Kidney capillary endothelial cell (primary cell): ENCODE measurements at places on chromosomes 13 and 19.
A peak's percentile ranks its signal among the peaks of the same experiment; 100 is the strongest.

GRCh38 chr13:51737609-51738008, 66.4 kb downstream of the DHRS12 start:
- DNase-seq = no peak

DNA sequence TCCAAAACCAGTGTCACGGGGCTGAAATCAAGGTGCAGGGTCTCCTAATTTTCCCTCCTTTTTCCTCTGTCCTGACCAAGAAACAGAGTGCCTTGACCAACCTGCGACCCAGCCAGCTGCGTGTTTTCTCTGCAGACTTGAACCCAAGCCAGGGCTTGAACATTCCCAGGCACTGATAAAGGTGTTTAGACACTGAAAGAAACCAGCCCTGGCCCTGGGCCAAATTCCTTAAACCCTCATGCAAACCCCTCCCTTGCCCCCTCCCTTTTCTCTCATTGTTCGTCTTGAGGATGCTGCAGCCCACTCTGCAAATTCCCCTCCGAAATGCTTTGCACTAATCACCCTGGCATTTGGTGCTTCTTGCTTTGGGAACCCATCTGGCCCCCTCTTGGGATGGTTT, 9.5 kb upstream of the FFAR2 start:
- no peak for DNase-seq

DNA sequence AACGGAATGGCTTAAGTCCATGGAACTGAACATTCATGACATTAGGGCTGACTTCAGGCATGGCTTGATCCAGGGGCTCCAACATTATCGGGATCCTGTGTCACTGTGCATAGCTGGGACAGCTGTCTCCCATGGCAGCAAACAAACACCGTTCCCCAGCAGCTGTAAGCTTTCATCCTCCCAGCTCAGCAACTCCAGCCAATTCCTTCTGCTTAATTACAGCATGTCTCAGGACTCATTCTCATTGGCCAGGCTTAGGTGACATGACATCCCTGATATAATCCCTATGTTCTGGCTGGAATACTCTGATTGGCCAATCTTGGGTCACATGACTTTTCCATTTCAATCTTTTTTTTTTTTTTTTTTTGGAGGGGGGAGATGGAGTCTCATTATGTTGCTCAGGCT, 10.9 kb upstream of the TLE5 start:
- no peak for DNase-seq

GRCh38 chr13:66492479-66492878, 737.7 kb downstream of the PCDH9 start:
- no peak for DNase-seq

- DNase-seq = no peak
Observed at GRCh38 chr19:37583340-37583739, 11.3 kb downstream of the ZNF571 start.

- no peak for DNase-seq
Observed at GRCh38 chr19:5891572-5891937, 12.0 kb downstream of the NDUFA11 start.

- DNase-seq = no peak
Observed at GRCh38 chr13:78816592-78816991, 157.6 kb upstream of the OBI1 start.

GRCh38 chr19:51091895-51092873, 9.5 kb upstream of the KLK14 start:
- no peak for DNase-seq

- DNase-seq = no peak
Observed at GRCh38 chr13:52847682-52848432, 583 bp downstream of the PCDH8 start.

DNA sequence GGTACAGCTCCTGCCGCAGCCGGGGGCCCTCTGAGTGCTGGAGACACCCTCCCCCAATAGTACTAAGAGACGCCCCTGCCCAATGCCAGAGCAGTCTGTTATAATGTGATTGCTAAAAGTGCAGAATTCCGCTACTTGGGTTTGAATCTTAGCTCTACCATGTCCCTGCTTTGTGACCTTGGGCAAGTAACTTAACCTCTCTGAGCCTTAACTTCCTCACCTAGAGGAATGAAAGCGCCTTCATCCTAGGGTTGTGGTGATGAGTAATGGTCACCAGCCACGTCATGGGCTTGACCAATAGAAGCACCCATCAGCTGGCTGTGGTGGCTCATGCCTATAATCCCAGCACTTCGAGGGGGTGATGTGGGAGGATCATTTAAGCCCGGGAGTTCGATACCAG, 6.5 kb downstream of the PLEKHG2 start:
- DNase-seq = no peak

DNA sequence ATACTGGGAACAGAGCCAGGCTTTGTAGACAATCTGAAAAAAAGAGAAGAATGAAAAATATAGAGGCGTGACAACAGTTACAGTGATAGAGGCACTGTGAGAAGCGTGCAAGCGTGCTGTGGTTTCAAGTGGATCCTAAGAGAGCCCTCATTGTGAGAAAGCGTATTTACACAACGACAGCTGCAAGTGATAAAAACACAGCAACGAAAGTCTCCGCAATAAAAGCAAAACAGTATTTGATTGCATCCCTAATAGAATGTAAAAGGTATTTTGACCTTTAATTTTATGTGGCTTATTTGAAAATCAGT, 642.7 kb upstream of the ARGLU1 start:
- DNase-seq = peak; percentile 17

GRCh38 chr13:36533806-36534205, 101.5 kb downstream of the CCNA1 start:
- peak; percentile 92 for DNase-seq

GRCh38 chr13:49253310-49253709, 5.6 kb downstream of the CDADC1 start:
- DNase-seq = no peak

DNA sequence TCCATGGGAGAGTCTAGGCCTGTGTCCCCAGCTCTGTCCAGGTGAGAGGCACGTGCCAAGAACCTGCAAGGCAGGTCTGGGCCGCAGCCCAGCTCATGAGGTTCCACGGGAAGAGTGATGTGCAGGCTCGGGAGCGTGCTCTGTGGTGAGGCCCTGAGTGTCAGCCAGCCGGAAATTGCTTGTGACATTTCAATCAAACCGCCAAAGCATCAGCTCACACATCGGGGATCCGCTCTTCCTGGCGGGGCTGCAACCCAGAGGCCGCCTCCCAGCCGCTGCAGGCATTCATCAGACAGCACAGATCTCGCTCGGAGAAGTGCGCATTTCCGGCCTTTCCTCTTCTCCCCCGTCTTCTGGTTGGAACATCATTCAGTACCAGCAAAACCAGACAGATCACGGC, 109.3 kb downstream of the KDM4B start:
- DNase-seq = no peak

- DNase-seq = no peak
Observed at GRCh38 chr13:66410314-66410713, 819.8 kb downstream of the PCDH9 start.

GRCh38 chr19:49515767-49516166, 3.3 kb downstream of the FCGRT start:
- peak; percentile 63 for DNase-seq

DNA sequence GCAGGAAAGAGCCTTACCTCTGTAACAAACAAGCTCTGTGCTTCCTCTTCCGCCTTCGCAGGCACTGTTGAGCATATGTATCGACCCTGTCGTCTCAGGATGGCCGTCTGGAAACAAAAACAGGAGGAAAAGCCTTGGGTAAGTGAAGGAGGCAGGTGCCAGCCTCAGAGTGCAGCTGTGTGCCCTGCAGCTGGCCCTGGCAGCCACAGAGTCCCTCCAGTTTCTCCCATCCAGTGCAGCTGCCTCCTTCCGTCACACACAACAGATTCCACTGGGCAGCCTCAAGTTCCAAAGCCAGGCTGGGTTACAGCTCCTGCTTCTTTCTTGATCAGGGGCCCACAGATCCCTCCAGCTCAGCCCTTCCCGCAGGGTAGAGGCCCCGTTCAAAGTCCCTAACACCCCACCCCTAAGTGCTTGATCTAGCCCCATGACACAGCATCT, 47.7 kb downstream of the DOCK9 start:
- no peak for DNase-seq

DNA sequence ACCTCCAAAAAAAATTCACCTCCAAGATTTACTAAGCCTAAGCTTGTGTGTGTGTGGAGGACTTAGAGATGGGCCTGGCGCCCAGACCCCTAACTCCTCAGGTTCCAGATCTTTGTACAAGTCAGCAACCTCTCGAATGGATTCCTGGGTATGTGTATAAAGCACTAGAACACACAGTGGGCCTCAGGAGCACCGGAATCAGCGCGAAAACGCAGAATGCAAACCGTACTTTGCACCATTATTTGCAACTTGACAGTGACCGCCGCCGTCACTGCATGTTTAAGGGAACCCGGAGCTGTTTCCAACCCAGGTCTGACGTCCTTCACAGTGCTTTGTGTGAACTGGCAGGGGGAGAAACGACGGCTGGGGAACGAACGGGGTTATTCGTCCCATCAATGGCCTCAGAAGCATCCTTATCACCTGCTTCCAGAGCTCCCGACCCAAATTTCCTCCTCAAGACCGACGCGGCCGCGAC, 688 bp downstream of the ZNF606 start:
- DNase-seq = peak; percentile 8

DNA sequence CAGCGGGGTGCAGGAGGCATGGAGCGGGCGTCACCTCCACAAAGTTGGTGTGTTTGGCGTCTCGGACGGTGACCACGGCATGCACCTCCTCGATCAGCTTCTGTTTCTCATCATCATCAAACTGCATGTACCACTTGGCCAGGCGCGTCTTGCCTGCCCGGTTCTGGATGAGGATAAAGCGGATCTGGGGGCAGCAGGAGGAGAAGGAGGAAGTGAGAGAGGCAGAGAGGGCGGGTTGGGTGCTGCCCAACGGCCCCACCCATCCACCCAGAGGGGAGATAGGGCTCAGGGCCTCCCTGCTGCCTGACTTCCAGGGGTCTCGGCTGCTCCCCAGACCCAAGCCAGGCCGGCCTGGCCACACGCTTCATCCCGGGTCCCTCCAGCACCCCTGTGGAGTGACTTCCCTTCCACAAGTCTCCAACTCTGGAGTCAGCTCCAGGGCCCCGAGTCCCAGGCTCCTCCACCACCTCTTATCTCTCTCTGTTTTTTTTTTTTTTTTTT, 4.6 kb downstream of the AP2S1 start:
- no peak for DNase-seq

GRCh38 chr19:13339869-13340268, 166.4 kb downstream of the CACNA1A start:
- no peak for DNase-seq

- DNase-seq = no peak
Observed at GRCh38 chr13:45295536-45295935, 45.4 kb downstream of the TPT1 start.

- no peak for DNase-seq
Observed at GRCh38 chr13:75694722-75695121, 58.6 kb downstream of the LMO7 start.

GRCh38 chr19:6588508-6589345, 2.2 kb downstream of the CD70 start:
- DNase-seq = no peak

DNA sequence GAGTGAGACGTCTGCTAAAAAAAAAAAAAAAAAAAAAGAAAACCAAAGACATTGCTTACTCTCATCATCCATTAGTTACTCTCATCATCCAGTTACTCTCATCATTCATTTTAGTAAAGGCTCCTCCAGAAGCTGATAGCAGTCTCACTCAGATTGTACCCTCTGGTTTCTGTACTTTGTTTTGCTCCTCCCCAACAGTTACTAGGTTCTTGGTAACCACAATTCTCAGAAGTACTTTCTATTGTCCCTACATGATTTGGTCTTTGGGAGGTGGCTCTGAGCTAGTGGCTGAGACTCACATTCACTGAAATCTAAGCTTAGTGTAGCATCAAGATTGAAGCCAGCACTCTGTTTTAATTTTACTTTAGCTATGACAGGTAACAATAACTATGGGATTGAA, 14.3 kb downstream of the ERICH4 start:
- no peak for DNase-seq

DNA sequence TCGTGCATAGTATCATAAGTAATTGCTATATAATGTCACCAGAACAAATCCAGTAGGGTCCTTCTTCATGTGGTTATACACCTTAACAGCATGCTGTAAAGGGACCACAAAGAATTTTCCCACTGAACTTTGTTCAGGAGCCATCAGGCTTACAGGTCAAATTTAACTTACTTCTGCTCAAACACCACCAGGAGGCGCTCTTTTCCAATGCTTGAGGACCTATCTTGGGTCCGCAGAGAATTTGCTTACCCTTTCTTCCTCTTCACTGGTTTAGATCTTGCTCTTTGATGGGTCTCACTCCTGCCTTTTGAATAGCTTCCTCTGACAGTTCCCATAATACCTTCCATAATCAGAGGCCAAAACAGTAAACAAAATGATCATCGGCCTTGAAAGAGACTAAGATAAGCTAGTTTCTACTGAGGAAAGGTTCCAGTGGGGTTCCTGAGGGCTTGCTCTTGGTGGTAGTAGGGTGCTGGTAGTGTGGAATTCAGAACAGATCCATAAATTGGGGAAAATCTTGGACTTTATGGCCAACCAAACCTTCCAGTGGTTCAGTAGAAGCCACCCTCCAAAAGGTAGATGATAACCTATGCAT, 37.4 kb downstream of the SCGB2B2 start:
- DNase-seq = peak; percentile 41

DNA sequence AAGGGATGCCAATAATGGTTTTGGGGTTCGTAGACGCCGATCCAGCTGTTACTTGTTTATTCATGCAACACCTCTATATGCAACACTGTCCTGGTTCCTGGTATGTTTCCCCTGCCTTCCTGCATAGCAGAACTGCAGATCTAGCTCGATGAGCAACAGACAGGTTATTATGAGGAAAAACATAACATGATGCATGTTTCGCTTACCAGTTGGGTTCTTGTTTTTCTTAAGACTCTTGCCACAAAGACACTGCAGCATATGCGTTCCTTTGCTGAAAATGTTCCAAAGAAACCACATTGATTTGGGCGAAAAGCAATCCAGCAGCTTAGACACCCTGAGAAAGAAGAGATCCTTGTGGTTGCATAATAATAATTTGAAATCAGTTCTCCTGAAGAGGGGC, 583 bp downstream of the FGF14 start:
- DNase-seq = no peak

- no peak for DNase-seq
Observed at GRCh38 chr13:78401873-78402707, 201.3 kb downstream of the POU4F1 start.

DNA sequence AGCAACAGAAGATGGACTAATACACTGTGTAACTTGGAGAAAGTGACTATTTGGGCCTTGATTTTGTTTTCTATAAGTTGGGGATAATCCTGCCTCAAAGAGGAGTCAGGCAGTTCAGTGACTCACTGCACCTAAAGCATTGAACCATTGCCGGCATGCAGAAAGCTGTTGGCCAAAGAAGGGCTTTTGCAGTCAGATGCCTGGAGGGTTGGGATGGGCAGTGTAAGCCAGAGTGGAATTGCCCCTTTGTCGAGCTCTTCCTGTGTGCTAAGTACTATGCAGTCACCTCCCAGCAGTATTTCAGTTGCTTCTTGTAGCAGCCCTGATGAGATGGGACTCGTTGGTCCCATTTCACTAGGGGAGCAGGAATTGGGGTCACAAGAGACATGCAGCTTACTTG, 11.1 kb downstream of the ZNF473 start:
- DNase-seq = no peak

GRCh38 chr19:11447347-11448262, 12.2 kb downstream of the PRKCSH start:
- no peak for DNase-seq
